COR-L47 (cell line): ENCODE measurements at places on chromosomes 3 and 15.
A peak's percentile ranks its signal among the peaks of the same experiment; 100 is the strongest.

GRCh38 chr3:154242766-154243165, 81.5 kb downstream of the DHX36 start:
- no peak for DNase-seq

DNA sequence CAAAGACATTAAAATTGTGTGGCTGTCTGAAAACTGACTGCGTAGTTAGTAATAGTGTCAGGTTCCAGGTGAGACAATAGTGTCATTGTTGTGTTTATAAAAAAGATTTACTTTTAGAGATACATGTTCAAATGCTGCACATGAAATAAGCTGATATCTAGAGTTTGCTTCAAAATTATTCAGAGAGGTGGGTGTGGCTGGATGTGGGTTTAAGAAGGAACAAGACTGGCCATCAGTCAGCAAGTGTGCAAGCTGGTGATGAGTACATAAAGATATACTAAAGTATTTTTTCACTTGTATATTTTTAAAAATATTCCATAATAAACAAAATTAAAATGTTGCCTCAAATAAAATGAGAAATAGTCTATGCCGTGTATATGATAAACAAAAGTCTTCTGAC, 190.6 kb downstream of the ARRDC4 start:
- no peak for DNase-seq

DNA sequence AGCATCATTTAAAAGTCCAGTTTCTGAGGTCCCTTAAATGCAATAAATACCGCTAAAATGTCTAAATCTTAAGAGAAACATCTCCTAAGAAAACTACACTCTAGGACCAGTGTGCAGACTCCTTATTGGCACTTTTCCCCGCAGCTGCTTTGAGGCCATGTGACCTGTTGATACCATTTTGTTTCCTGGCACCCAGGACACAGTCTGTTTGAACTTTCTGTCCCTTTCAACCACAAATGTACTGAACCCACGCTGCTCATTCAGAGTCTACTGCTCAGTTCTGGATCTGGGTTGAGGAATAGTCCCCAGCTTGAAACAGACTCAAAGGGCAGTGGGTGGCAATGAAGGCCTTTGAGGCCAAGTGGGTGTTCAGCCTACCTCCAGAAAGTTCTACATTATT, 17.1 kb downstream of the LDHAL6B start:
- DNase-seq, result no peak

GRCh38 chr15:67550522-67550921, 8.0 kb downstream of the MAP2K5 start:
- DNase-seq, result no peak

- DNase-seq, result peak; percentile 70
Observed at GRCh38 chr15:68330901-68331300, 53.4 kb downstream of the FEM1B start.

DNA sequence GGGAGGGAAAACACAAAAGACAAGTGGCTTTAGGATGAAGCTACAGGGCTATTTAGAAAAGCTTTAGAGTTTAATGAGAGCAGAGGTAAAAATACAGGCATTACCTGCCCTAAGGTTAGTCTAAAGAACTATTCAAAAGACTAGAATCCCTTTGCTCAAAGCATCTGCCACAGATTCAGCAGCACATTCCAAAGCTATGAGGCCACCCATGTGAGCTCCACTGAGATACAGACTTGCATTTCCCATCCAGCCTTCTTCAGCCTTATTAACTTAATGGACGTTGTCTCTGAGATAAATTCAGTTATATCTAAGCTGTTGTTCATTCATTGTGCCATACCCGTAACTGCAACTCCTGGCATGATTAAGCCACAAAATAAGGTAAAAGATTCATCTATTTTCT, 25.4 kb downstream of the CXCR6 start:
- no peak for DNase-seq

GRCh38 chr3:141291559-141292355, 60.1 kb downstream of the PXYLP1 start:
- no peak for DNase-seq

- no peak for DNase-seq
Observed at GRCh38 chr3:195758721-195759353, 38.1 kb downstream of the MUC20 start.

DNA sequence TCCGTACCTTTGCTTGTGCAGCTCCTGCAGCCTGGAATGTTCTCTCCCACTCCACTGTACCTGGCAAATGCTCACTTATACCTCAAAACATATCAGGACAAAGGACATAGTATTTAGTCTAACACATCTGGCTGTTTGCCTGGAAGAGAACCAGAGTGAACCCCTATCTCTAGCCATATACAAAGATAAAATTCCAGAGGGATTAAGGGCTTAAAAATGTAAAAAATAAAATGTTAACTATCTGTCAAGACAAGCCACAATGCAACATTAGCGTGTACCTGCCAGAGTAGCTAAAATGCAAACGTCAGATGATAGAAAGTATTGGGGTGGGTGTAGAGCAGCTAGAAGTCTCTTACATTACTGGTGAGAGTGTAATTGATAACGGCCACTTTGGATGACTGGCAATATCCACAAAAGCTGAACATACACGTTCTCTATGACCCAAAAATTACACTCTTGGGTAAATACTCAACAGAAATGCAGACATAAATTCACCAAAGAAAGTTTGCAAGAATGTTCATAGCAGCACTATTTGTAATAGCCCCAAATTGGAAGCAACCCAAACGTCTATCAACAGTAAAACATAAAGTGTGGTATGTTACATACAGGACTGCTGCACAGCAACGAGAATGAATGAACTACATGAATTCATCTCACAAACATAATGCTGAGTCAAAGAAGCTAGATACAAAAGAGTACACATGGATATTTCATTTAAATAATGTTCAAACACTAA, 18.2 kb upstream of the ADPGK start:
- no peak for DNase-seq

- no peak for DNase-seq
Observed at GRCh38 chr3:11289864-11290263, 17.7 kb downstream of the ATG7 start.

GRCh38 chr15:64739577-64740143, 35.7 kb downstream of the RBPMS2 start:
- DNase-seq, result no peak

GRCh38 chr3:3579658-3580057, 219.6 kb upstream of the LRRN1 start:
- DNase-seq, result no peak

DNA sequence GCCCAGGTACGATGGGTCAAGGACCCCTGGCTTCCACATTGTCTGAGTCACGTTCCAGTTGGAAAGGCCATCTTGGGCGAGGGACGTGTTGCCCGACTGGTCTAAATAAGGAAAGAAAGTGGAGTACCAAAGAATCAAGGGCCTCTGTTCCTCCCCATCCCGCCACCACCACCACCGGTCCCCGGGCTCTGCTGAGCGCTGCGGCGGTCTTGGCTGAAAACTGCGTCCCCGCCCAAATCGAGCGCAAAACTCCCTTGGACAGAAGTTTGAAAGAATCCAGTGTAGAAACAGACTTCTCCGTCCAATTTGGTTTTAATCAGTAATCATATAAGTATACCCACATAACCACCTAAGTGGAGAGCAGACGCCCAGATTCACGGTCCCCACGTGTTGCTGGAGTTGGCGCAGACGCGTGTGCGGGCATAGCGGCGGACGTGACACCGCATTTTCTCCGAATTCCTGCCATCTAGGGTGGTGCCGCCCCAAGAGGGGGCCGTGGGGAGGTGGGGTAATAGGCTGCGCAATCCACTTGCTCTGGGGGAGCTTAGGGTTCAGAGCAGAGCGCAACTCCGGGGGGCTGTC, 243.8 kb upstream of the TOPAZ1 start:
- DNase-seq, result no peak

- no peak for DNase-seq
Observed at GRCh38 chr3:72630327-72630968, 217.8 kb downstream of the SHQ1 start.

GRCh38 chr3:54069961-54070360, 52.4 kb upstream of the CACNA2D3 start:
- no peak for DNase-seq

DNA sequence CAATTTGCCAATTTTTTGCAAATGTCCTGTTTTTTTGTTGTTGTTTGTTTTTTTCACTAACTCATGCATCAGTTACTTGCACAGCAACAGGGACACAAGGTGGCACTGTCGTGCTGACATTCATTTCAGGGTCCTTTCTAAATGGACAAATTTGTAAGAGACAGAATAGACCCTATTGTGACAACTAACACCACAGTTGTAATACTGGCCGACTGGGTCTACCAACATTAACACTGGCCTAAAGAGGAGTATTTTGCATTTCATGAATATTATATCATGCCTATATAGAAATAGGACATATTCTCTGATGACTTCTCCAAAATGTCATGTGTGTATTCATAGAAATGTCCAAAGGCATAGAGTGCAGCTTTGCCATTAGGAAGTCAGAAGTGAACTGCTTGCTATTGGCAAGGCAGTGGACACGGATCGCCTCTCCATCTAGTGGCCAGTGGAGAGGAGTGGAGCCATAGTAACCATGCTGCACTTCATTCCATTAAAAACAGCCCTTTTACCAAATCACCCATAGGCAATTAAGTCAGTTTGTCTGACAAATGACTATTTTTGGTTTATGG, 54.8 kb downstream of the ZBTB20 start:
- peak; percentile 85 for DNase-seq

DNA sequence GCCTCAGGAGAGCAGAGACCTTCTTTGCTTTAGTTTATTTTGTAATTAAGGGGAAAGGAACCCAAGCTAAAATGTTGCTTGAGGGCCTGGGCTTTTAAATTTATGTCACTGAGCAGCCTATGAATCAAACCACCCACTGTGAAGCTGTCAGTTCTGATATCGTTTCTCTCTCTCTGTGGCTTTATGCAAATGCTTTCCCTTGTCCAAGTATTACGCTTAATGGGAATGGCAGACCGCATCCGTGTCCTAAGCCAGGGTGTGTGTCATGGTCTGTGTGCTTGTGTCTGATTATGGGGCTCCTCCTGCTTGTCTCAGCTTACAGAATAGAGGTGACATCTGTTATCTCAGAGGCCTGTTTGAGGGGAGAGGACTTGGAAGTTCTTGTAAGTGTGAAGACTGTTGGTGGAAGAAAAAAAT, 82.4 kb downstream of the EBLN2 start:
- no peak for DNase-seq

DNA sequence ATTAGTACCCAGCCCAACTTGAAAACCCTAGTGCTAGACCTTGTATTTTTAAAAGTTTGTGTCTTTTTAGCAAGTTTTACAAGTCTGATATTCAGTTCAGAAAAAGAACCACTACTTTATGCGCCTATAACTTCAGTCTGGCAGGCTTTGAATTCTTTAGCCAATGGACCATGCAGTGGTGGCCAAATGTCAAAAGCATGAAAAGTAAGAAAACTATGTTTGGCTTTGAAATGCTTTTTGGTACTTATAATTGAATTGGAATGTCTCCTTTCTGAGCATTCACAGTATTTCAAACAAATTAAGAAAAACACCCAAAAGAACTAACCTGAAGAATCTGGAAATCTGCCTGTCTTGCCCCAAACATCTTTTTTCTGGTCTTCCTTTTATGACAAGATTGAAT, 12.8 kb downstream of the WDR48 start:
- no peak for DNase-seq

- DNase-seq, result no peak
Observed at GRCh38 chr3:118244761-118245160, 789.9 kb downstream of the IGSF11 start.

GRCh38 chr3:182041668-182042291, 330.1 kb downstream of the SOX2 start:
- DNase-seq, result peak; percentile 29

- DNase-seq, result no peak
Observed at GRCh38 chr3:184375747-184376461, 2.1 kb downstream of the THPO start.

DNA sequence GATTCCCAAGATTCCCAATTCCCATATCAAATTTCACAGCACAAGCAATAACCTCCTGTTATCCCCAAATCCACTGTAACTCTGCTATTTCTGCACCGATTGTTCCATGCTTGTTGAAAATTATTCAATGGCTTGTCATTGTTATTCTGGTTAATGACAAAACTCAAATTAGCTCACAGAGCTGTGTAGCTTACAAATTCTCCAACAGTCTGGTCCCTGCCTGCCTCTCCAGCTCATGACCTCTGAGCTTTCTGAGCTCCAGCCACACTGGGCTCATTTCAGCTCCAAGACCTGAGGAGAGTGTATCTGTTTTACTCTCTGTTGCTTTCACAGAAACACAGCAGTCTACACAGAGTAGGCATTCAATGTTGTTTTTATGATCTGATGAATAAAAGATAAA, 3.3 kb downstream of the DPPA2 start:
- DNase-seq, result no peak

- DNase-seq, result no peak
Observed at GRCh38 chr3:29627136-29628117, 346.6 kb downstream of the RBMS3 start.

DNA sequence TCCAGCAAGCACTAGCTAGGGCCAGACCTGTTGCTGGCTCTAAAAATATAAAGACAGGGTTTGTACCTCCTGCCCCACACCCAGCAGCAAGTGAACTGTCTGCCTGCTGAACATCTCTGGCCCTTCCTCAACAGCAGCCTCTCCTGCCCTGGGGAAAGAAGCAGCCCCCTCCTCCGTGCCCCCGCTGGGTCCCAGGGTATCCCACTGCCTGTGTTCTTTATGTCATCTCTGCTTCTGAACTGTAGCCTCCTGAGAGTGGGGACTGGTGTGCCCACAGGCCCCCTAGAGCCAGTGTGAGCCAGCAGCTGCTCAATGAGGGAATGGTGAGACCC, 54.5 kb downstream of the ACAD9 start:
- no peak for DNase-seq

- no peak for DNase-seq
Observed at GRCh38 chr3:110493438-110494092, 578.1 kb upstream of the NECTIN3 start.

DNA sequence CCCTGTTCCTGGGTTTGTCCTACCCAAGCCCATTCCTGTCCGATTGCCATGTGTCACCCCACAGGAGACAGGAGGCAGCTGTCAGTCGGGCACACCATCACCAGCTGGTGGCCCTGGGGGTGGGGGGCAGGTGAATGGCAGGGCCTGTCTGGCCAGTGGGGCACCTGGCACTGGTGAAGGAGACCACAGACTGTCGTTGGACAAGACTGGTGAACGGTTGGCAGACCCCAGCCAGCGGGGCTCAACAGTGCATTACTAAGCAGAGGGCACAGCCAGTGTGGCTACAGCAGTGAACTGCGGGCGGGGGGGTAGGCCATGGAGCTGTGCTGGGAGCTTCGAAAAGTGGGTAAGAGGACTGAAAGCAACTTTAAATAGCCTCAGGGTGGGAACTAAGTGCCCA, 2.1 kb downstream of the SEMA7A start:
- no peak for DNase-seq

DNA sequence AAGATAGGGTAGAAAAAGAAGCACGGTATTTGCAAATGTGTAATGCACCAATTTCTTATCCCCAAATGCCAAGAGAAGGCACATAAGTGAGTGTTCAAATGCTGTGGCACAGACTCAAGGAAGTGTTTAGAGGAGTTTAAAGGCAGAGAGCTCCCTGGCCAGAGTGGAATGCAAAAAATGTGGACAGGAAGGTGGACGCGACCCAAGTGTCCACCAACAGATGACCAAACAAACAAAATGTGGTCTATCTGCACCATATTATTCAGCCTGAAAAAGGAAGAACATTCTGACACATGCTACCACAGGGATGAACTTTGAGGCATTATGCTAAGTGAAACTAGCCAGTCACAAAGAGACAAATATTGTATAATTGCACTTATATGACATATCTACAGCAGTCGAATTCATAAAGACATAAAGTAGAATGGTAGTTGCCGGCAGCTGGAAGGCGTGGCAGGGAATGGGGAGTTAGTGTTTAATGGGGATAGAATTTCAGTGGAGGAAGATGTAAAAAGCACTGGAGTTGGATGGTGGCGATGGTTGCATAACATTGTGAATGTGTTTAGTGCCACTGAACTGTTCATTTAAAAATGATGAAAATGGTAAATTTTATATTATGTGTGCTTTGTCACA, 126.6 kb downstream of the SRGAP3 start:
- no peak for DNase-seq

- DNase-seq, result no peak
Observed at GRCh38 chr15:88231909-88232644, 24.5 kb downstream of the NTRK3 start.
